ENCODE measurements at places on chromosomes 12 and 14. TPM values are rescaled to one million over a fixed set of nuclear protein-coding genes. Genes with fewer than 3 reads are reported as not detected.

The TAS2R8 gene
- total RNA-seq: not detected

The AMHR2 gene
- 2.8 TPM for total RNA-seq

The GLT8D2 gene
- 0.74 TPM for total RNA-seq

The SP7 gene
- total RNA-seq: not detected

The RERG gene
- 0.22 TPM for total RNA-seq

The PRB2 gene
- not detected for total RNA-seq

The GRIP1 gene
- total RNA-seq: 7.8 TPM

The GNB3 gene
- total RNA-seq: 1.9 TPM

The RTRAF gene
- 249 TPM for total RNA-seq

The MYF6 gene
- total RNA-seq: not detected

The CCDC60 gene
- total RNA-seq: not detected

The P2RX7 gene
- not detected for total RNA-seq

The SMCO2 gene
- not detected for total RNA-seq

The ADCY6 gene
- total RNA-seq: 15.8 TPM

The PROX2 gene
- not detected for total RNA-seq

The DIO2 gene
- total RNA-seq: 10.7 TPM

The KRT83 gene
- total RNA-seq: 2.5 TPM

The TPH2 gene
- not detected for total RNA-seq

The LIN7A gene
- 0.42 TPM for total RNA-seq

The LALBA gene
- not detected for total RNA-seq

The OR4K13 gene
- not detected for total RNA-seq

The LRRC10 gene
- total RNA-seq: not detected
